ENCODE measurements at places on chromosomes 3 and 15. TPM values are rescaled to one million over a fixed set of nuclear protein-coding genes. Genes with fewer than 3 reads are reported as not detected.

Gene PLSCR5
- total RNA-seq = not detected

Gene CFAP100
- total RNA-seq = not detected

Gene SCAANT1
- not detected for total RNA-seq

Gene SCG5
- total RNA-seq = 24.4 TPM

Gene ETV5
- 48.0 TPM for total RNA-seq

Gene AHSG
- not detected for total RNA-seq

Gene RPUSD3
- total RNA-seq = 59.6 TPM

Gene SEC22A
- total RNA-seq = 47.1 TPM

Gene SEMA3G
- total RNA-seq = 0.40 TPM

Gene HIGD1A
- total RNA-seq = 78.2 TPM

Gene TM4SF4
- total RNA-seq = not detected

Gene SLC22A14
- total RNA-seq = not detected

Gene GCSAM
- total RNA-seq = not detected

Gene CHDH
- total RNA-seq = under 0.01 TPM

Gene OR5K2
- total RNA-seq = not detected

Gene PPP1R14D
- not detected for total RNA-seq

Gene C3orf49
- not detected for total RNA-seq

Gene OR5K3
- total RNA-seq = not detected

Gene DUOX1
- total RNA-seq = not detected

Gene CHRNA7
- total RNA-seq = 1.2 TPM

Gene FOXB1
- not detected for total RNA-seq

Gene THSD4
- 2.6 TPM for total RNA-seq

Gene UCN2
- total RNA-seq = 3.1 TPM

All from epithelial cell of alveolus of lung (primary cell).